HAP-1 (cell line): ENCODE measurements at places on chromosomes 4 and X.

GRCh38 chr4:113837397-113837796 is 75.9 kb upstream of the CAMK2D start:
- DNase-seq, result no peak

- DNase-seq, result no peak
Observed at GRCh38 chr4:154390324-154390723, 101.3 kb downstream of the DCHS2 start.

DNA sequence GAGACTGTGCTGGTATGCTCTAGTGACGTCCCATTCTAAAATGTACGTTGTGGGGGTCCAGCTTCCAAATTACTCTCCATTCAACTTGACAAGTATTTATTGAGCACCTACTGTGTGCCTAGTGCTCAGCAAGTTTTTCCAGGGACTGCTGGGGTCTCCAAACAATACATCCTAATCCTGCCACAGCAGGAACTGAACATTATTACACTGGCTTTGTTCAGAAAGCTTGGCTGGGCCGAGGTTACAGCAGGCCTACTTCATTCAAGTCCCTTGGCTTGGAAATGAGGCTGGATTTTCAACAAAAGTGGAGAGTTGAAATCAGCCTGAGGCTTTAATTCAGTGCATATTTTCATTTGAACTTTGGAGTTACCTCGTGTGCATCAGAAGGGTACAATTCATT is 78.0 kb downstream of the GUCY2F start:
- no peak for DNase-seq

- DNase-seq, result no peak
Observed at GRCh38 chr4:133186845-133187244, 37.8 kb downstream of the PCDH10 start.

DNA sequence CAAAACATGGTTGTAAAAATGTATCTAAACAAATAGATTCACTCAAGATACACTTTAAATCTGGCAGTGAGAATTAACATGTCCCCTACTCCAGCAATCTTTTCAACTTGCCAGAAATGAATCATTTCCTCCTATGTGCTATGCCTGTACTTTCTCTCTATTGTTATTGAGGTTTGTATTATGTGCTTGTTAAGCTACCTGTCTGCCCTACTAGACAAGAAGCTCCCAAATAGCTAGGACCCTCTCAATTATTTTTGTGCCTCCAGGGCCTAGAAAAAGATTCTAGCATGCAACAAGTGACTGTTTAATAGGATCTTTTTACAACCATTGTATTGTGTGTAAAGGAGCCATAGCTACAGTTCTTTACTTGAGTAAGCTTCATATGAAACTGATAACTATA is 3.5 kb upstream of the SAP30 start:
- peak; percentile 22 for DNase-seq

- no peak for DNase-seq
Observed at GRCh38 chr4:99027304-99027703, 31.8 kb downstream of the METAP1 start.

- DNase-seq, result no peak
Observed at GRCh38 chr4:101200561-101200960, 146.8 kb downstream of the PPP3CA start.

- DNase-seq, result no peak
Observed at GRCh38 chrX:51569561-51569960, 49.2 kb downstream of the CENPVL3 start.

GRCh38 chrX:1592470-1593142 is 1.2 kb downstream of the AKAP17A start:
- no peak for DNase-seq

DNA sequence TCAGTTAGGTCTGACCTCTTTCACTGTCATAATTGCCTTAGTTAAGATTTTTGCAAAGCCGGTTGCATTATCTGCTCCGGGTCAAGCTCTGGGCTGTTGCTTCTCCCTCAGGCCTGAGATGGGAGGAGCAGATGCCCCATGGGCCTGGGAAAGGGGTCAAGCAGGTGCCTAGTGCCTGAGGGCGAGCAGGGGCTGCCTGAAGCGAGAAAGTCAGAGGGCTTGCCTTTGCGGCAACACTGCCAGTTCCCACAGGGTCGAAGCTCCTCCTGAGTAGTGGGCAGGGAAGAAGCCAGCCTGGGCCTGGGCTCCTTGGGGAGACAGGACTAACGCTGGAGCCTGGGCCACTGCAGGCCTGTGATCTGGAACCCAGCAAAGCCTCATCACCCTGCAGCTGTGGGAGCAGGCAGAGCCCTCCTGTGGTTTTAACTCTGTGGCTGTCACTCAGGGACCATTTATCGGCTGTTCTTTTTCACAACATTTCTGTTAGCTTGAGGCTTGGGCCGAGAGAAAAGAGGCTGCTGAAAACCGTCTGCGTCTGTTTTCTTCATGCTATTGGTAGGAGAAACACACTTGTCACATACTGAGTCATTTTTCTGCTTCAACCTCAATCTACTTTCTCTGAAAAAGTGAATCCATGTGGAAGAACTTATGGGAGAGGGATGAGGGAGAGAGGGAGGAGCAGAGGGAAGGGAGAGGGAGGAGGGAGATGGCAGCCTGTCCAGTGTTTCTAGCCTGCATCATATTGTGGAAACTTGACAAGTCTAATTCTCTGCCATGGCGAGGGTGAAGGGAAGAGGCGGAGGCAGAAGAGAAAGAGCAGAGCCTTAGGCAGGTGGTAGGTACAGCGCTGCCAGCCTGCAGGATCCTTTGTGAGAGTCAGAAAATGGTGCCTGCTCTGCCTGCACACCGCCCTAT is 68.4 kb downstream of the RHOH start:
- DNase-seq, result peak; percentile 50

GRCh38 chr4:25830548-25830947 is 32.2 kb downstream of the SEL1L3 start:
- DNase-seq, result no peak

DNA sequence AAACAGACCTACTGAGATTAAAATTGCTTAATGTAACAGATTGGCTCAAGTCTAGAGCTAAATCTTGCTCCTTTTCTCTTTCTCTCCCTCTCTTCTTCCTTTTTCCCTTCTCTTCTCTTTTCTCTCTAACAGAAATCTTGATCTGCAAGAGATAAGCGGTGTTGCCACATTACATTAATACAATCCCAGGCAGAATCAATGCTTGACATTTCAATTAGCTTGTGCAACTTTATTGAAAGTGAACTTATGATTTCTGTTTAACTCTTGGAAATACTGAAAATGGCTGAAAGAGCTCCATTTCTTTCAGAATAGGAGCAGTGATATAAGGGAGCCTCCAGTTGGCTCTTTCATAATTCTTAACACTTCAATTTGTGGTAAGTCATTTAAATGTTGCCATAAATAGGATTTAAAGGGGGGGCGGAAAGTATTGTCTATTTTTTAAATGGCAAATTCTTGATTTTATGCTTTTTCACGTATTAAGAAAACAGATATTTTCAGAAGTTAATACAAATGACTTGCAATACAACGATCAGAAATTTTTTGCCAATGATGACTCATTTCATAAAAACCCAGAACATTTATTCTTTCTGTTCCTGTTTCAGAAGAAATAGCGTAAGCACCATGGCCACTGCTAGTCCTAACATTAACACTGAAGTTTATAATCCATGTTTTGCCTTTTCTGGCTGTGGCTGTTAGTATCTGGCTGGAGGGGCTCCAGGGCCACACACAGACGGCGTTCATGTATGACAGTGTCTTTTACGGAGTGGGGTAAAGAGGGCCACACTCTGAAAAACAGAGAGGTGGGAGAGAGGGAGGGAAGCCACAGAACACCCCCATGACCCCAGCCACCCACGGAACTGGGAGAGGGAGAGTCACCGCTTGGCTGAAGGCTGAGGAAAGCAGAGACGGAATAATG is 115.7 kb upstream of the FAT1 start:
- DNase-seq, result no peak

- DNase-seq, result no peak
Observed at GRCh38 chr4:57378766-57379165, 268.6 kb upstream of the IGFBP7 start.

- DNase-seq, result no peak
Observed at GRCh38 chr4:87856816-87857215, 24.0 kb downstream of the MEPE start.
